ENCODE measurements at places on chromosomes 1 and 21. TPM values are rescaled to one million over a fixed set of nuclear protein-coding genes. Genes with fewer than 3 reads are reported as not detected.

DNA sequence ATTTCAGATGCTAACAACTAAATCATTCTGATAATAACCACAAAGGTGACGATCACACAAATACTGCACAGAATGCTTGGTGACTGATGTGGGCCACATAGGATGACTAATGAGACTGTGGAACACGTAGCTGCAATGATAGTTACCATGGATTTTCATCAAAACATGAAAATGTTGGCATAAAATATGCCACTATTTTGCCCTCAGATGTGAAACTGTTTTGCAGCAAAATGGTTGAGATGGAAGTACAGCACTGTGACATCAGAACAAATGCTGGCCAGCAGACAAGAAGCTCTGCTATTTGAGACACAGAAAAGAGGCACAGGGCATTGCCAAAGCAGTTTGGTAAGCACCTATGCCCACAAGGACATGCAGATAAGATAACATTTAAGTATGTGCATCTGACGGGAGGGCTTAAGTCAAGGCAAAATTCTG is 83.8 kb downstream of the NIBAN1 start:
- peaks cover 41% of the 10 kb centered on the region for H3K4me1 ChIP-seq
- H3K27me3 ChIP-seq, result no peaks in the 10 kb centered on the region
- peak overlapping the region; percentile 80 for H3K27ac ChIP-seq
- DNase-seq, result no peak
- no peak overlapping the region for H3K4me3 ChIP-seq

DNA sequence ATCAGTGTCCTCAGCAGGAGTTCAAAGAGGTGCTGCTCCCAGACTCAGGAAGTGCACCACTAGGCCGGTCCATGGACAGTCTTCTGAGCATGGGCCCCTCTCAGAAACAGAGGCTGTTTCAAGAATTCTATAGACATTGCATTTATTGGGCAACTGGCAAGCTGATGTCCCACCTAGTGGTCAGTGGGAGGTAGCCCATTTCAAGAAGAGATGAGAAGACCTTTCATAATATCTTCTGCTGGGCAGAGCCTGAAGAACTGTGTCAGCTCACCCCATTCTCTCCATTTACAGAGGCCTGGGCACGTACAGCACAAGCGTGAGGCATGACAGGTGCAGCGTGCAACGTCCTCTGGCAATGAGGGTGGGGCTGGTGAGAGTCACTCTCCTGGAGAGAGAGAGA is 216.0 kb downstream of the DYRK1A start:
- no peak overlapping the region for H3K4me3 ChIP-seq
- no peak overlapping the region for H3K27ac ChIP-seq
- peak; percentile 61 for DNase-seq
- no peaks in the 10 kb centered on the region for H3K27me3 ChIP-seq
- H3K36me3 ChIP-seq, result no peaks in the 10 kb centered on the region

Gene SAMD13
- 1.3 TPM for polyA plus RNA-seq

GRCh38 chr21:28421716-28422524 is 570.8 kb downstream of the LTN1 start:
- H3K4me1 ChIP-seq, result no peaks in the 10 kb centered on the region
- no peaks in the 10 kb centered on the region for H3K36me3 ChIP-seq
- DNase-seq, result no peak

DNA sequence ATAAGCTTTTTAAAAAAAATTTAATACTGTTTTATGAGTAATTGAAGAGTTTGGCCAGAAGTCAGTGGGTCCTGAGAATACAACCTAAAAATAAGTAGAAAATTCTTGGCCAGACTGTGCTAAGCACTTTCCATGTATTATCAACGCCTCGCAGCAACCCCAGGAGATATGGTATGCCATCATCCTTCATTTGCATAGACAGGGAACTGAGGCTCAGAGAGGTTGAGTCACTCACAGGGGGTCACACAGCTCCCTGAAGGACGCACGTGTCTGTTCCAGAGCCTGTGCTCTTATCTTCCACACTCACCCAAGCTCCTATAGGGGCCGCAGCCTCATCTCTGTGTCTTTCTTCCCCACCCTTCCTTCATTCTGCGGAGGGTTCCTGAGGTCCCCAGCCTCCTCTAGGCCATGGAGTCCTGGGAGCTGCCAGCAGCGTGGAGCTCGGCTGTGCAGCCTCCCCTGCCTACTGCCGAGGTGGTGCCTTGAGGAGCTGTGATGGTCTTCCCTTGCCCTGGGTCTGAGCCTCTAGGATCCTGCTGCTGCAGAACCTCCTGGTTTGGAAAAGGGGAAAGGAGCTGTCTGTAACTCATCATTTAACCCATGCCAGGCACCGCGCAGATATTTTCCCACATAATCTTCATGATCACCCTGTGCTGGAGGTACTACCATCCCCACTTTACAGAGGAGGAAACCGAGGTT is 30.3 kb upstream of the ECE1 start:
- H3K36me3 ChIP-seq, result no peaks in the 10 kb centered on the region
- no peaks in the 10 kb centered on the region for H3K27me3 ChIP-seq
- no peak for DNase-seq
- no peak overlapping the region for H3K27ac ChIP-seq
- no peak overlapping the region for H3K4me3 ChIP-seq
